NCI-H2029 treated with DMSO at 0.1 percent for 48 hours (cell line): ENCODE measurements at places on chromosomes 12 and 14.
A peak's percentile ranks its signal among the peaks of the same experiment; 100 is the strongest.

DNA sequence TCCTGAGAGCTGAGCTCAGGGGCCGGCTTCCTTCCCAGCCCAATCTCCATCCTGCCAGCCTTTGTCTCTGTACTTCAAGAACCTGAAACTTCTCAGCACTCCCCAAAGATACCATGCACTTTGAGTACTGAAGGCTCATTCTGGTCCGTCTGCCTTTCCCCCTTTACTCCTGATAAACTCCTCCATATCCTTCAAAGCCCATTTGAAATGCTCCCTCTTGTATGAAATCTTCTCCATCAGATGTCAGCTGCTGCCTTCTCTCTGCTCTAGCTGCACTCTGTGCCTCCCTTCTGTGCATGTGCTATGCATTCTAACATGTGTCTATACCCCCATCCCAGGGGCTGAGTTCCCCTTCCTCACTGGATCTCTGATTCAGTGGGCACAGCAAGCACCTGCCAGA, 52.1 kb downstream of the PITPNM2 start:
- DNase-seq: no peak

- DNase-seq: no peak
Measured at GRCh38 chr14:35565871-35566464, 32.0 kb downstream of the INSM2 start.

- DNase-seq: no peak
Measured at GRCh38 chr12:67594888-67595287, 53.7 kb upstream of the DYRK2 start.

- no peak for DNase-seq
Measured at GRCh38 chr12:2393016-2393415, 340.2 kb downstream of the CACNA1C start.

- DNase-seq: no peak
Measured at GRCh38 chr12:29346769-29347421, 34.1 kb downstream of the ERGIC2 start.

GRCh38 chr14:76752744-76753143, 8.5 kb upstream of the VASH1 start:
- no peak for DNase-seq

GRCh38 chr14:92515546-92516343, 2.2 kb downstream of the RIN3 start:
- DNase-seq: no peak

GRCh38 chr14:90658541-90658967, 157.7 kb downstream of the TTC7B start:
- DNase-seq: no peak

DNA sequence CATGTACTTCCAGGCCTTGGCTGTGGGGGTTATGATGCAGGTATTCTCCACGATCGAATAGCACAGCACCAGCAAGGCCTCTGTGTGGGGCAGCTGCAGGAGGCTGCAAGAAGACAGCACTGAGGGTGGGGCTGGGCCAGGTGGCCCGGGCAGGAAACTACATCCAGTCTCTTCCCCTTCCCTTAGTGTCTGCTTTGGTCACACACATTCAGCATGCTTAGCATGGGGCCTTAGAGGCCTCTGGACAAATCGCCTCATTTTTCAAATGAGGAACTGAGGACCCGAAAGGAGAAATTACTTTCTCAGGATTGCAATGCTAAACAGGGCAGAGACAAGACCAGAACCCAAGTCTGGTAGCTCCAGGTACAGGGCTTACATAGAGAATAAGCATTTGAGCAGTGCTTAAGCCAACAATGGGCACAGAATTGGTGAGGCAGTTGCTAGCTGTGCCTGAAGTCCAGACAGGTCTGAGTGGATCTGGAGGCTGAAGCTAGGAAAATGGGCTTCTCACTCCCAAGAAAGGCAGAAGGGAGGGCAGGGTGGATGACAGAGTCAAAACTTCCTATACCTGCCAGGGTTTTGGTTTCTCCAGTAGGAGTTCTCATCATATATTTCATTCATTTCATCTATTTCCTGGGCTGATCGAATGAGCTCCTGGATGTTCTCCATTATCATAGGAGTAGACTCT, 3.5 kb downstream of the ACRBP start:
- no peak for DNase-seq

GRCh38 chr12:121538699-121539061, 42.1 kb downstream of the KDM2B start:
- no peak for DNase-seq

GRCh38 chr14:69350892-69351291, 47.2 kb downstream of the ERH start:
- DNase-seq: no peak

DNA sequence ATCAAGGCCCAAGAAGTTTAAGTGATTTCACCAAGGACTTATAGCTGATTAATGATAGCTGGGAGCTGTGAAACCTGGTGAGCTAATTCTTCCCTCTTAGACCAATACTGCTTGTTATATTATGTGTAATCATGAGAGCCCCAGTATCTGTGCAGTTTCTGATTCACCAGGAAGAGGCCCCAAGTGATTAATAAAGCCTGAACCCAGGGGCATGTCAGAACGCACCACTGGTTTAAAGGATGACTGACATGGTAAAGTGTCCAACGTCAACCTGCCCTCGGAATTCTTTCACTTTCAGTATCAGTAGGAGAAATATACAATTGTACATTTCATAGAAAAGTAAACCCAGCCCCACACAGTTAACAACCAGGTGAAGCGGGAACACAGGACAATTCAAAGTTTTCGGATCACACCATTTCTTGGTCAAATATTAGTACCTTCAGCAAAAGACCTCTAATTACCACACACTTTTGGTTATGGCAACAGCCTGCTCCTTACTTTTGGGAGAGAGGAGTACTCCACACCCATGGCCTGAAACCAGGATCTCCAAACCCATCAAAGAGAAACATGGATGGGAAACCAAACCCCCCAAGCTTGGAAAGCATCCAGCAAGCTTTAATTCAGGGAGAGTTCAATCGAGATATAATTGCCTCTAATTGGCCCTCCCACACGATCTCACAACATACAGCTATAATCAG, 28.5 kb downstream of the TMCC3 start:
- no peak for DNase-seq

GRCh38 chr12:59317598-59317997, 278.2 kb upstream of the SLC16A7 start:
- no peak for DNase-seq

- DNase-seq: no peak
Measured at GRCh38 chr12:109309381-109310246, 530 bp upstream of the FOXN4 start.

DNA sequence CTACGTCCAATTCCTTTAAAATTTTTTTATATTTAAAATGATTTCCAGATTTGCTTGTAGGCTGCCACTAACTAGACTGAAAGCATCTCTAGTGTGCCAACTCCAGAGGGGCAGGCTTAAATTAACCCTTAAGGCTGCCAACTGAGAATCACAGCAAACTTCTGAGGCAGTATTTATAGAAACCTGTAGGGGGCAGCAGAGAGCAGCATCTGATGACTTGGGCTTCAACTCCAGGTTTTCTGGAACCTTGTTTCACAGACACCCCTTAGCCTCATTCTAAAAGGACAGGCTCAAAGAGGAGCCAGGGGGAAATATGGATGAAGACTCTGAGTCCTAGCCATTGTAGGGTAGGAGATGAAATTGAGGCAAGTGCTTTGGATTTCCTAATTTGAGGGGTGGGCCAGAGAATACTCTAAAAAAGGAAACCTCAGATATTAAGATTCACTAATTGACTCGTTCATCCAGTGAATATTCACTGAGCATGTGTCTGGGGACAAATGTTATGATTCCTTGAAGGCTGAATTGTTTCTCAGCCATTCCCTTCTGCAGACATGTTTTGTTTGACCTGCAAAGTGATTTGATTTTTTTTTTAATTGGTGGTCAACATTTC, 63.3 kb upstream of the HSPB8 start:
- DNase-seq: peak; percentile 73

DNA sequence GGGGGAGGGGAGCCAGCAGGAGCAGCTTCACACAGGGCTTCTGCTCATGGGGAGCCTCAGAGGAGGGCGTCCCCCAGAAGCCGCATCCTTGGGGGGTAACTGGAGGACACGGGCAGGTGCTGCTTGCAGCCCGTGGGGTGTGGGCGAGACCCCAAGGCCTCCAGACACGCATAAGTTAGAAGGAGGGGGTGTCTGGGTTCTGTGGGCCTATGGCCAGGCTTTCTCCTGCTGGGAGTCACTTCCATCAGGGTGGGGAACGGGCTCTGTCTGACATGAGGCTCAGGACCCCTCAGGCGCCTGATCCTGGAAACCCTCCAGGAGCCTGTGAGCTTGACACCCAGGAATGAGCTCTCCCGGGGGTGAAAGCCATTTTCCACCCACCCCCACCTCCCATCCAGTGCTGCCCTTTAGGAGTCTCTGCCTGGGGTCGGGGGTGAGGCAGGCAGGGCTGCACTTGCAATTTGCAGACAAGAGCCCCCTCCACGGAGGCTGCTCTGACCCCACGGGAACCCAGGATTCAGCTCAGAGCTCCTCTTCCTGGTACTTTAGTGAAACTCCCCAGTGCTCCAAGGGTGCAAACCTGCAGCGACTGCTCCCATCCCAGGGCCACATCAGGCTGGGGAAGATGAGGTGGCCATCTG, 325.7 kb downstream of the ADGRD1 start:
- DNase-seq: no peak

- no peak for DNase-seq
Measured at GRCh38 chr14:77309131-77309530, 11.6 kb downstream of the POMT2 start.

GRCh38 chr14:57609192-57610075, 115.8 kb upstream of the CCDC198 start:
- DNase-seq: no peak

- DNase-seq: no peak
Measured at GRCh38 chr14:64324461-64324860, 30.3 kb upstream of the ESR2 start.

- DNase-seq: no peak
Measured at GRCh38 chr14:52313462-52313861, 650 bp upstream of the PTGER2 start.

- no peak for DNase-seq
Measured at GRCh38 chr12:90562671-90563070, 392.3 kb downstream of the CCER1 start.

- no peak for DNase-seq
Measured at GRCh38 chr12:39277416-39277815, 165.5 kb downstream of the KIF21A start.

DNA sequence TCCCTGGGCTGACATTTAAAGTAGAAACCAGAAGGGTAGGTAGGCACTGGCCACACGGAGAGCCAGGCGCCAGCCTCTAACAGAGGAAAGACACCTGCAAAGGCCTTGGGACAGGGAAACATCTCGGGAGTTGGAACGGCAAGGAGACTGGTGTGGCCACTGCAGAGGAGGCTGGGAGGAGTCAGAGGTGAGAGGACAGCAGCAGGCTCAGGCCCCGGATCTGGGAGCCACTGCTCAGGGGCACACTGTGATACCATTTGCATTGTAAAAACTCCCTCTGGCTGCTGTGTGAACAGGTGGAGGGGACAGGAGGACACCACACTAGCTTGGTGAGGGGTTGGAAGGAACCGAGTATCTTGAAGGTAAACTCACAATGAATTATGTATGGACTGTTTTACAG, 2.7 kb downstream of the ANHX start:
- DNase-seq: no peak

GRCh38 chr14:56044196-56044595, 74.0 kb upstream of the PELI2 start:
- no peak for DNase-seq

- DNase-seq: no peak
Measured at GRCh38 chr12:58224536-58225105, 283.3 kb downstream of the ATP23 start.

DNA sequence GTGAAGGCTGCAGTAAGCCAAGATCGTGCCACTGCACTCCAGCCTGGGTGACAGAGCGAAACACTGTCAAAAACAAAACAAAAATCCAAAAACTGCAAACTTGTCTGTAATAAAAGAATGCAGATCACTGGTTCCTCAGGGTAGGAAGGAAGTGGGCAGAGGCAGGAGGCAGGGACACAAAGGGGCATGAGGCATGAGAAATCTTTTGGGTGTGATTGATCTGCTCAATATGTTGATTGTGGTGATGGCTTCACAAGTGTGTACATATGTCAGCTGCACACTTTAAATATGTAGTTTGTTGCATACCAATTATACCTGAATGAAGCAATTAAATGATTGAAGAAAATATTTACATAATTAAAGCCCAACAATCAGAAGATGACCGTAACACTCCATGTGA, 117.6 kb downstream of the CMAS start:
- no peak for DNase-seq

- no peak for DNase-seq
Measured at GRCh38 chr12:106774808-106775524, 484 bp downstream of the RIC8B start.

DNA sequence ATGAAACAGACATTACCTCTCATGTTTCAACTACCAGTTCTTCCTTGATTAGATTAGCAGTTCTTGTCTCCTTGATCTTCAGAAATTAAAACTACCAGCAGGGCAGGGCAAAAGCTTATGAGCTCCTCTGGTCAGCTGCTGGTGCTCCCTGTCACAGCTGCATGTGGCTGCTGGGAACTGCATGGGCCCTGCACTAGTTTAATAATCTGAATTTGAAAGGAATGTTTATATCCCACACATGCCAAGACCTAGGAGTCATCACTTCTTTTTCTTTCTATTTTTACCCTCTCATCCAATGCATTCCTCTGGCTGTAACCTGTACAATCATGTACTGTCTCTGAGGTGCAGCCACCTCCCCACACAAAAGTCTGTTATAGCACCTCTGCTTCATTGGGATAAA, 73.9 kb downstream of the ARMH4 start:
- no peak for DNase-seq

DNA sequence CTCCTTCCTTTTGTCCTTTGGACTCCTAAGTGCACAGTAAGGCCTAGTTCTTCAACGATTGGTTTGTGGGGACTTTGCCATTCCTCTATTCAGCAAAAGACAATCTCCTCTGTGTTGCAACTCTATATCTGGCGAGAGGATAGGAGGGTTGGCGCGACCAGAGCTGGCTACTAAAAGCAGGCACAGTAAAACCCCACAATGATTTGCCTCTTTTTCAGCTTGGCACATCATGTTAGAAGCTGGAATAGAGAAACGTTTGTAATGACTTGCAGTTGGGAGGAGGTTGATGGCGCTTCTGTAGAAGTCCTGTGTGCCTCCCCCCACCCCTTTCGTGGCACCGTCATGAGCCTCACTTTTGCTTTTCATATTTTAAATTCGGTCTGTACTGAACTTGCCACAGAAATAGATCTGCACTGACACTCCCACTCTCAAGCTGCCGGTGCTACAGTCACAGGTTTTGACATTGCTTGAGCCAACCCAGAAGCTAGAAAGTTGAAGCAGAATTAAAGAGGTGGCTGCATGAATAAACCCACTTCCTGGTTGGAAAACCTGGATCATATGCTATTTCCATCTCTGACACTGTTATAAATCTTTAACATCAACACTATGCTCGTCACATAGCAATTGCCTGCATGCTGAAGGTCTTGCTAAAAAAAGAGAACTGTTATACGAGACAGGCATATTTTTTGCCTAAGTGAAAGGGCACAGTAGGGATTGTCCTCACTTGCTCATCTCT, 315.3 kb upstream of the PRICKLE1 start:
- DNase-seq: no peak

- no peak for DNase-seq
Measured at GRCh38 chr14:104458845-104459244, 120.7 kb upstream of the C14orf180 start.
